ENCODE measurements at places on chromosomes 5 and 9. TPM values are rescaled to one million over a fixed set of nuclear protein-coding genes. Genes with fewer than 3 reads are reported as not detected.

Gene TEX48
- total RNA-seq: not detected

Gene SLC4A9
- not detected for total RNA-seq

Gene F2RL2
- 6.1 TPM for total RNA-seq

Gene ADRB2
- 0.61 TPM for total RNA-seq

Gene TMEM232
- 0.24 TPM for total RNA-seq

Gene FAXDC2
- 0.07 TPM for total RNA-seq

Gene ADAMTS12
- 9.1 TPM for total RNA-seq

Gene NUTM2G
- not detected for total RNA-seq

Gene FOXD4
- total RNA-seq: 0.58 TPM

Gene CPEB4
- 8.0 TPM for total RNA-seq

Gene ZNF484
- 2.4 TPM for total RNA-seq

Gene C5orf58
- not detected for total RNA-seq

Gene AP3B1
- 37.7 TPM for total RNA-seq

Gene OR13C3
- not detected for total RNA-seq

Gene GFI1B
- 0.15 TPM for total RNA-seq

Gene CEL
- total RNA-seq: 0.38 TPM

Gene PCDHB11
- 0.11 TPM for total RNA-seq

Gene CDH9
- not detected for total RNA-seq

Gene SLC25A2
- total RNA-seq: not detected

Gene PDE8B
- total RNA-seq: 1.3 TPM

Gene NTRK2
- total RNA-seq: 0.03 TPM

Gene ADAMTS2
- 0.11 TPM for total RNA-seq

Gene SCGB3A2
- not detected for total RNA-seq

Gene TUSC1
- total RNA-seq: 6.8 TPM

Gene AQP3
- total RNA-seq: 16.0 TPM

Gene MINAR2
- total RNA-seq: not detected

Gene SPATA31D3
- total RNA-seq: not detected

Gene SPACA9
- 3.8 TPM for total RNA-seq

Gene PAPPA
- 32.0 TPM for total RNA-seq

Gene PCDHGB5
- 2.7 TPM for total RNA-seq

Gene HSDL2
- 26.4 TPM for total RNA-seq

Gene SPATA31E1
- total RNA-seq: not detected

Gene RAB24
- 25.9 TPM for total RNA-seq

Gene C9
- not detected for total RNA-seq

Gene IRX1
- total RNA-seq: not detected

Gene CRB2
- 0.06 TPM for total RNA-seq

Gene PRSS3
- 13.2 TPM for total RNA-seq

Gene GALNT12
- total RNA-seq: 3.7 TPM

Gene ARHGEF28
- total RNA-seq: 17.8 TPM

Gene TAF11L5
- not detected for total RNA-seq
